GM12864 (cell line): ENCODE measurements at places on chromosomes 6 and 20.

DNA sequence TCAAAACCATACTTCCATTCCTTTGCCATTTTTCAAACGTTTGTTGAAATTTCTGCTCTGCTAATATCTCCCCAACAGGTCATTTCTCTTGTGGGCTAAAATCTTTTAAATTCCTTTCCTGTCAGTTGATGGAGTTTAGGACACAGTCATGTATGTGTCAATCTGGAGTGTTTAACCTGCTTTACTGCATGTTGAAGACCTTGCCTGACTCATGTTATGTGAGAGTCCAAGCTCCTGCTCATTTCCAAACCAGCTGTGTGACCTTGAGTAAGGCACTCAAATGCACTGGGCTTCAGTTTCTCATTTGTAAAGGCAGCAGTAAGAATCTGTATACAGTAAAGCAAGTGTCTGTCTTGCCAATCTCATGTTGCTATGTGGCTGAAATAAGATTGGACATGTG, 171.9 kb upstream of the SPACA1 start:
- DNase-seq = peak; percentile 10

GRCh38 chr6:148349466-148349865, 6.8 kb downstream of the SASH1 start:
- DNase-seq = no peak

- DNase-seq = no peak
Measured at GRCh38 chr6:72770959-72771358, 149.1 kb downstream of the KCNQ5 start.

GRCh38 chr6:2414885-2415547, 169.6 kb upstream of the GMDS start:
- DNase-seq = no peak

DNA sequence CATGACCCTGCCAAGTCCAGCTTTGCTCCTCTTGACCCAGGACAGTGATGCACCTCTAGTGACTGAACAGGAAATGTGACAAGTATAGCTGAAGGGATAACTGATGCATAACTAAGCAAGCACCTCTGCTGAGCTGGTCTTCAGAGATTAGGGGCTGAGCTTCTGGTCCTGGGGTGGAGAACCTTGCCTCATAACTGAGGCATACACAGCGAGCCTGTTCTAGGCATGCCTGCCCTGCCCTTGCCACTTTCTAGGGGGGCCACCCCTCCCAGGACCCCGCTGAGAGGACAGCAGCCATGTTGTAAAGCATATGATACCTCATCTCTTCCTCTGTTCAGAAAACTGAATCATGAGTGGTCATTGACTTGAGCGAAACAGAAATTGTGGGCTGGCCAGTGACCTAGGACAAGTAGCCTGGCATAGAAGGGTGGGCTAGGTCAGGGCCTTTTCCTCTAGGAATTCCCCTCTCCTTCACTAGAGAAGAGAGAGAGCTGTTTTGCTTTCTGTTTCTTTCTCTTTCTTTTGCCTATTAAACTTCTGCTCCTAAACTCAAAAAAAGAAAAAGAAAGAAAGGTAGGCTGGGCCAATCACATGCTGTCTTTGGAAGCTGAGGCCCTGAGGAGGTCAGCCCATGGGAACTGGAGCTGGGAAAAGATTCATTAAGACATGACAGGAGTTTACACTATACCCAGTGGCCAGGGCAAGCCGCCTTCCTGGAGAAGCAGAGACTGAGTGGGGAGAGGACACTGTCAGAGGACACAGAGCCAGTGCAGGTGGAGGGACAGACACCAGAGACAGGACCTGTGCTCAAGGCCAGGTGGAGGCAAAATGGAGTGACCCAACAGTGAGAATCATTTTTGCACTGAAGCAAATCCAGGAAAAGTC, 23.1 kb downstream of the ALDH5A1 start:
- DNase-seq = no peak

DNA sequence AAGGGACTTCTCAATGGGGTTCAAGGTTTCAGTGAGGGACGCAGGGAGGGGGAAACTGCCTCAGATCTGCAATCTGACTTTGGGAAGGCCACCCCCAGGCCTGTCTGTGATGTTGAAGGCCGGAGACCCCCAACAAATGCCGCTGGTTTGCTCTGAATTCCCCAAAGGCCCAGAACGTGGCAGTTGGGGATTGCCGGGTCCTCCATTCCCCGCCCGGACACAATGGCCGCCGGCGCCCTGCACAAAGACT, 326 bp upstream of the BCL2L1 start:
- no peak for DNase-seq

DNA sequence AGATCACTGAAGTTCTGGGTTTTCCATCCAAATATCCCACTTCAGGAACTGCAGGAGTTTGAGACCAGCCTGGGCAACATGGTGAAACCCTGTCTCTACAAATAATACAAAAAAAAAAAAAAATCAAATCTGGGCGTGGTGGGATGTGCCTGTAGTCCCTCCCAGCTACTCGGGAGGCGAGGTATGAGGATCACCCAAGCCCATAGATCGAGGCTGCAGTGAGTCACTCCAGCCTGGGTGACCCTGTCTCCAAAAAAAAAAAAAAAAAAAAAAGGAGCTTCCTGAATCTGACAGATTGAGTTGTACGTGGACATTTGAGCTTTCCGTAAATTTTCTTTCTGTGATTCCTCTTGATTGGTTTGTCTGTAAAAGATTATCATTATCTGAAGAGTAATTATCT, 55.6 kb downstream of the TULP4 start:
- DNase-seq = no peak

DNA sequence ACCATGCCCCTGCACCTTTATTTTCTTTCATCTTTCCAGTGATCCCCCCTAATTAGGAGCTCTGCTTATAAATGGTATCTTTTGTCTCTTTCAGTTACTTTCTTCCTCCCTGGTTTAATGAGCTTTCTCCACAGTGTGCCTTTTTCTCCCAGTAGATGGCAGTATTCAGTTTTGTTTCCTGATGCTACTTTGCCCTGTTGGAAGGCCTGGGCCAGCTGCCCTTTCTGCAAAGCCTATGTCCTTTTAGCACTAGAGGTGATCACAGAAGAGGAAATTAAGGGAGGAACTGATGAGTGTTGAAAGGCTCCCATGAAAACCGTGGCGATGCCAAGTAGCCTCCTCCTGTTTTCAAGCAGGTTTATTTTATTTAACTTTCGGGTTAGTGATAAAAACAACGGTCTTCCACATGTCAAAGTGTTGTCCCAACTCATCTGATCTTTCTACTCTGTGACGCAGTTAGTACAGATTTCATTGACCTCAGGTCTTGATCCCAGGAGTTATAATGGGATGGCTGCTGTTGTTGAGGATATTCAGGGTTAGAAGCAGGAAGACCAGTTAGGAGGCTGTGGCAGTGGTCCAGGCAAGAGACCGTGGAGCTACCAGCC, 184.2 kb upstream of the BMP2 start:
- DNase-seq = no peak

DNA sequence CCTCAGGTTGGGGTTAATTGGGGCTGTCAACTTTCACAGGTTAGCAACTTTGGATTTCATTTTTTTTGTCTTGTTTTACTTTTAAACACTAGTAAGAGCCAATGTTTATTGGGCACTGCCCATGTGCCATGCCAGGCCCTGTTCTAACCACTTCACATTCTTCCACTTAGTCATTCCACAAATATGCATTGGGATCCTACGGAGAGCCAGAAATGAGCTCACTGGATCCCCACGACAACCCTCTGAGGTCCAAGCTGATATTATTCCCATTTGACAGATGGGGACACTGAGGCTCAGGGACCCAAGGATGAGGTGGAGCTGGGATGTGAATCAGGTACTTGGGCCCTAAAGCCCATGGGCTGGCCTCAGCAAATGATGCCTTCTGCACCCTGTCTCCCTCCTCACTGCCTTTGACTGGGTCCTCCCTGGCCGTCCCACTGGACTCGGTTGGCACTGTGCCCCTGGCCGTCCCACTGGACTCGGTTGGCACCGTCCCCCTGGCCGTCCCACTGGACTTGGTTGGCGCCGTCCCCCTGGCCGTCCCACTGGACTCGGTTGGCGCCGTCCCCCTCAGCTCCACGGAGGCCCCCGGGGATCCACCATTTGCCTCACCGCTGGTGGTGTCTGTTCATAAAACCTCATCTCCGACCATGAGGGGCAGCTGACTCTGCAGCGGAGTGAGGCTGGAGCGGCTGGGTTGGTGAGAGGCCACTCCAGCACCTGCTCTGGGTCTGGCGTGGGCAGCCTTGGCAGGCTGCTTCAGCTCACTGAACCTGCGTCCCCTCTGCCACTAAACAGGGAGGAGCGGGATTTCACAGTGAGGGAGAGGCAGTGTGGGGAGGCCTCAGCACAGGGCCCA, 4.8 kb upstream of the PMEPA1 start:
- no peak for DNase-seq

- DNase-seq = no peak
Measured at GRCh38 chr20:3068986-3069900, 2.2 kb upstream of the OXT start.

GRCh38 chr6:36127462-36128016, 2.8 kb upstream of the MAPK13 start:
- DNase-seq = no peak

DNA sequence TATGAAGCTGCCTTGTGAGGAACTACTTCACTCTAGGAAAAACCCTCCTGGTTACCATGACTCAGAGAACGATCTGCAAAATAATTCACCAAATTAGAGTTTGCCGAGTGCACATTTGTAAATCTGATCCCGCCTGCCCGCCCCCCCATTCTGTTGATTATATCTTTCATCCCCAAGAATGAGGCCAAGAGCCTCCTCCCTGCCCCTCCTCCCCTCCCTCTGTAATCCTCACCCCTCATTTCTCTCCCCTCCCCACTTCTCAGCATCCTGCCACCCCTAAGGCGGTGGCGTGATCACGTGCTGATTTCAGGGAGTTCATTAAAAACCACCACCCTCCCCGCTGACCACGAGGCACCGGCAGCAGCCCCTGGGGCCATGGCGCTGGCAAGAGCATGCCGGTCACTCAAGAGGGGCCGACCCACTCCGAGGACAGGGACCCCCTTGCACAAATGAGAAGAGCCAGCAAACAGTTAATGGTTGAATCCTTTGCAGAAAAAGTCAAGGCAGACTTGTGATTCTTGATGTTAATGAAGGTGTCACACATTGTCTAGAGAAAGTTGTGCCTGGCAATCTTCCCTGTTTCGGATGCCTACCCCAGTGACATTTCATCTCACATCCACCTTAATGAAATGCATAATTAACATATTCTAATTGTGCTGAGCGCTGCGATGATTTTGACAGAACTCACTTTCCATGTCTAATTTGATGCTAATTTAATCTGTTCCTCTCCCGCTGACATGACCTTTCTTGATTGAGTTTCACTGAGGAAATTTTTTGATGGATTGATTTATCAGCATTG, 247.9 kb downstream of the ZNF217 start:
- DNase-seq = no peak

DNA sequence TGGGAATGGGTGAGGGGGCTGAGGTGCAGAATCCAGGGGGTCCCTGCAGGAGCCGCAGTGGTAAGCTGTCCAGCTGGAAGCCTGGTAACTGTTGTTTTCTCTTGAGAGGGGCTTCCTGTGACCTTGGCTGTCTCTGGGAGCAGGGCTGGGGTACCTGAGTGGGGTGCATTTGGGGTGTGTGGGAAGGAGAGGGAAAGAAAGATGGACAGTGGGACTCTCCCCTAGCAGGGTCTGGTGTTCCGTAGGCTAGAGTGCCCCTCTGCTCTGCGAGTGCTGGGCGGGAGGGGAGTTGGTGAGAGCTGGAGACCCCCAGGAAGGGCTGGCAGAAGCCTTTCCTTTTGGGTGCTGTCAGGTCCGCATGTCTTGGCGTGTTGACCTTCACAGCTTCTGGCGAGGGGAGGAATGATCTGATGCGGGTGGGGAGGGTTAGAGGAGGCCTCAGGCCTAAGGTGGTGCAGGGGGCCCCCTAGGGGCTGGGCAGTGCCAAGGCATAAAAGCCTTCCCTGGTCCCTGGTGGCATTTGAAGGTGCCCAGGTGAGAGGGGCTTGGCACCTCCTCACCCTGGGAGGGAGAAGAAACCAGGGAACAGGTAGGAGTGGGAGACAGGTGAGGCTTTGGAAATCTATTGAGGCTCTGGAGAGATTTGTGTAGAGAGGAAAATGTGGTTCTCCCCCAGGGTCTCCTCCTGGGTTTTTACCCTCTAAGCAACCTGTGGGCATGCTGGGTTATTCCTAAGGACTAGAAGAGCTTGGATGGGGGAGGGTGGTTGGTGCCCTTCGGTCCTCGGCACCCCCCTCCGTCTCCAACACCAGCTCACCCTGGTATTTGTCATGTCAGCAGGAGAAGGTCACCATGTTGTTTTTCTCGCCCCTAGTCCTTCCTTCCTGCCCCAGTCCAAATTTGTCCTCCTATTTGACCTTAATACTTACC, 3.3 kb downstream of the VEGFA start:
- DNase-seq = no peak

DNA sequence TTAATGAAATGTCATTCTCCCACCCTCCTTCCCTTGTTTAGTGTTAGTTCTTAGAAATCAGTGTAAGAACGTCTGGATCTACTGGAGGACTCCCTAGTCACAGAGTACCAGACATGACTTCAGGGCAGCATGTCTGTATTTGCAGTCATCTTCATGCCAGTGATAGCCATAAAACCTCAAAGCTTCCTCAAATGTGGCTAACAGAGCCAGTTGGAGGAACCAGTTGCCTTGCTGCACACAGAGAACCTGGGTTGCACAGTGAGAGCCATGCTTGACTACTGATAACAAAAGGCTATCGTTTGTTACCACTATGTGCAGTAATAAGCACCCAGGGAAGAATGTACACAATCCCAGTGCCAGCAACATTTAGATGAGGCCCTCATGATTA, 20.1 kb downstream of the NT5E start:
- DNase-seq = no peak

DNA sequence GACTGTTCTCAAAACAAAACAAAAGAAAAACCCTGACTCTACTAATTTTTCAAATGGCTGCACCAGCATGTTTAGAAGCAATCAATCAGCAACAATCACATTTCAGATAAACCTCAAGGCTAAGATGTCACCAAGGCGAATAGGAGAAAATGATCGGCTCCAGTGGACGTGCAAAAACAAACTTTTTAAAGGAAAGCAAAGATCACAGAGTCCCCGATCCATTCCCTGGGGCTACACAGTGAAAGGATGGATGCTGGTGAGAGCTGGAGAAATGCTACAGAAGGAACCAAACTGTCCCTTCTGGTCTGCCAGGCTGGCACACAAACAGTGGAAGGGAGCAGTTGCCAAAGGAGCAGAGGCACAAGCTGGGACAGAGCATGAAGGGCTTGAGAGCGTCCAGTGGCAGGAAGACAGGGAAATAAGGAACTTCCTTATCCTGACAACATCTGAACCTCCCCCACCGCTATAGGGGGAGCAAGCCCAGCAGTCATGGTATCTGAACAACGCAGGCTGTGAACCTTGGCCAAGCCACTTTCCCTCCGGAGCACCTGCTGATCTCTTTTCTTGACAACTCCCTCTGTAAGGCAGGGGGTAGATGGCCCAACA, 73.7 kb upstream of the HIVEP1 start:
- DNase-seq = no peak

- DNase-seq = no peak
Measured at GRCh38 chr20:23235173-23236027, 115.2 kb upstream of the NXT1 start.

DNA sequence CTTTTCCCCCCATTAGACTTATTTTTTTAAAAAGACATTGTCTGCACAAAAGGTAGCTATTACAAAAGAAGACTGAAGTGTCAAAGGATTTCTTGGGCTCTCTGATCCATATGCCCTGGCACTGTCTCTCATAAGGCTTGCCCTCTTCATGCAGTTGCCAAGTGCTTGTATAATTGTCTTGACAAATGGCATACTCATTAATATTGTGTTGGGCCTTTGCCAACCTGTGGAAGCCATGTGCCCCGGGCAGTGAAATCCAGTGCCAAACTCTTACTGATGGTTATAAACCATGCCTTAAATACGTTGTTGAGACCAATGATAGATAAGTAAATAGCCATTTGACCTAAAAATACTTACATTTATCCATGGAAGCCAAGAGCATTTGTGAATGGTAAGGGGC, 98.1 kb downstream of the FARS2 start:
- no peak for DNase-seq

GRCh38 chr6:156111913-156112312, 656.3 kb upstream of the NOX3 start:
- no peak for DNase-seq
